ENCODE measurements at places on chromosomes 5 and 9.

DNA sequence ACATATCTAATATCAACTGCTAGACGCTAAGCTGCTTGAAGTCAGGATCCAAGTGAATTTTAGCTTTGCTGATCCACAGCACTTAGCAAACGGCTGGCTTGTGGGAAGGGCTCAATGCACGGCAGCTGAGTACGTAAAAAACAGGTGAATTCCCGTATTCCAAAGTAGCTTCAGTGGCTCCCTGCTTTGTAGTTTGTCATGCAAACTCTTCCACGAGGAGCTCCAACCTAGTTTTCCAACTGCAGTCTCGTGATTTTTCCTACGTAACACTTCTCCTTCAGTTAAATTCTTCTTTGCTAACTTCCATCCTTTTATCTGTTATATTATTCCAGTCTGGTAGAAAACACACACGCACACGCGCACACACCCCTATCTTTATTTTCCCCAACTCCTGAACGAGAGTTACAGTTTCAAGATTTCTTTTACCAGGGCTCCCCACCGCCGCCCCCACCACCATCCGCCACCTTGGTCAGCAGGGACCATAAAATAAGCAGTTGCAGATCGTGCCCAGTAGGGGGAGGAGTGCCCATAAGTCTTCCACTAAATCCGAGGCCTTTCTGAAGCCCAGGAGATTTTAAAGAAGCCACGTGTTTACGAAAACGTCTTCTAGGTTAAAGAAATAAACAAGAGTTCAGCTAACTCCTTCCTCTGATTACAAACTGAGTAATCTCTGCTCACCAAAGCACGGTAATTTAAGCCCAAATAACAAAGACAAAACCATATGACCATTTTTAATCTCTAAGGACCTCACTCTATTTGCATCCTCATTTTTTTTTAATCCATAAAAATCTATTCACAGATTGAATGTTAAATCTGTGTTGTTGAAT is 34.8 kb upstream of the TRIO start:
- DNase-seq: peak; percentile 88

- DNase-seq: no peak
Measured at GRCh38 chr9:121447321-121447834, 52.3 kb downstream of the GGTA1 start.

- DNase-seq: no peak
Measured at GRCh38 chr5:82748688-82749460, 328.3 kb downstream of the TMEM167A start.

- peak; percentile 52 for DNase-seq
Measured at GRCh38 chr5:35926389-35927051, 11.9 kb downstream of the CAPSL start.

GRCh38 chr5:56612759-56613158 is 202.6 kb upstream of the MAP3K1 start:
- no peak for DNase-seq

DNA sequence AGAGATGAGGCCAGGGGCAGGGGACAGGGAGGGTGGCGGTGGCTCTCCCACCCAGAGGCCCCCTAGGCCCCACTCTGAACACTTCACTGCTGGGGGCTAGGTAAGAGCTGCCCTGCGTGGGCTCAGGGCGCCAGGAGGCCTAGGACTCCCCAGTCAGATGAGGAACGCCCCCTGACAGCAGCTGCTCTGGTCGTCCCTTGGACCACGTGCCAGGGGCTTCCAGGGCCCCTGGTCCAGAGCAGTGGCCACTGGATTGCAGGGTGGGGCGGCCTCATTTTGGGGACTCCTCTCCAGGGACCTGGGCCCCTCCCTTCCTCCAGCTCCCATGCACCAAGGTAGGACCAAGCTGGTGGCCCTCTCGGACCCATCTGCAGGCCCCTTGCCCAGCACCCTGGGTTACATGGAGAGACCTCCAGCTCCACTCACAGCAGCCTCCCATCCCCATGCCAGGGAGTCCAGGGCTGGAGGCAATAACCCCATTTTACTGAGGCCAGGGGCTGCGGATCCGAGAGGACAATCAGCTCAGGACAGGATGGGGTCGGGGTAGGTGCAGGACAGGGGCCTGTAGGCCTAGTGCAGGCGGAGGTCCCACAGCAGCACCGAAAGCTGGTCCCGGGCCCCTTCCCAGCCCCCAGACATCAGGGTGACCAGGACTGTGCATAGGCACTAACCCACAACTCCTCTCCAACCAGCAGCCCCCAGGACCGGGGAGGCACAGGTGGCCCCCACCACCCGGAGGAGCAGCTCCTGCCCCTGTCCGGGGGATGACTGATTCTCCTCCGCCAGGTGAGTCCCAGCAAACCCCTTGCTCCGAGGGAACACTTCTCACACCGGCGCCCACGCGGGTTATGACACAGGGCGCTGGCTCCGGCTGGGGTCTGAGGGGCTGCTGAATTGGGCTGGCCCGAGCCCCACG is 1.5 kb downstream of the EGFL7 start:
- DNase-seq: no peak

DNA sequence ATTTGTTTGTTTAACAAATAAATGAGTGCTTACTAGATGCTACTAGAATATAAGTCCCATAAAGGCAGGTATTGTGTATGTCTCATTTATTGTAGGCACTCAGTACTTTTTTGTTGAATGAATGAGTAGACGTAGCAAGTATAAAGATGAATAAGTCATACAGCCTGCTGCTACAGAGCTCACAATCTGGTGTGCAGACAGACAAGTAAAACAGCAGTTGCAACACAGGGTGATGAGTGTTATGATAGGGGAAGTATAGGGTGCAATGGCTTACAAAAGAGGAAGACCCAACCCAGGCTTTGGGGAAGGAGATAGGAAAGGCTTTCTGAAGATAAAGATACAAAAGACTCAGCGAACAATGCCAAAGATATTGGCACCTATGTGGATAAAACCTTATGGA is 47.7 kb downstream of the SH3RF2 start:
- DNase-seq: no peak

All from Panc1 (cell line).